DND-41 (cell line): ENCODE measurements at places on chromosomes 12 and 14.

GRCh38 chr14:74763803-74764531 is 851 bp downstream of the YLPM1 start:
- no peak for DNase-seq

- no peak for DNase-seq
These were observed 17.6 kb downstream of the PHLDA1 start for GRCh38 chr12:76014007-76014406.

- no peak for DNase-seq
These were observed 436.6 kb downstream of the FUT8 start for GRCh38 chr14:65849091-65849490.

DNA sequence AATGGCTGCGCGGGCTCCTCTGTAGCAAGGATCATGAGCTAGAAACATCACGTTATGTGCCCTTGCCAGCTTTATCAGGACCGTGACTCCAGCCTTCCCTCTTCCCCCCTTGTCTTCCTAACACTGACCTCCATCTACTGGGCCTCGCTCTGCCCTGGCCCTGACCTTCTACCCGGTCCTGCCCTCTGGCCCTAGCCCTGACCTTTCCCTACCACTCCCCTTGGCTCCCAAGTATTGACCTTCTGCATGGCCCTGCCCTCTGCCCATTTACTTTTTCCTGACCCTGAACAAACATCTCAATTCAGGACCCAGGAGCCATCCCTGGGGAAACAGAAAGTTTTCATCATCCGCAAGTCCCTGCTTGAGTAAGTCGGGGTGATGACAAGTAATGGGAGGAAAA is 2.0 kb downstream of the SOAT2 start:
- no peak for DNase-seq

DNA sequence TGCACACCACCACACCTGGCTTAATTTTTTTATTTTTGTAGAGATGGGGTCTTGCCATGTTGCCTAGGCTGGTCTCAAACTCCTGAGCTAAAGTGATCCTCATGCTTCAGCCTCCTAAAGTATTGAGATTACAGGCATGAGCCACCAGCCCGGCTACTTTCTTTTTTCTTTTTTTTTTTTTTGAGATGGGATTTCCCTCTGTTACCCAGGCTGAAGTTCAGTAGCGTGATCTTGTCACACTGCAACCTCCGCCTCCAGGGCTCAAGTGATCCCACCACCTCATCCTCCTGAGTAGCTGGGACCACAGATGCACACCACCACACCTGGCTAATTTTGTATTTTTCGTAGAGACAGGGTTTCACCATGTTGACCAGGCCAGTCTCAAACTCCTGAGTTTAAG is 51.1 kb downstream of the LIMA1 start:
- DNase-seq, result no peak

GRCh38 chr14:102544046-102544746 is 34.6 kb upstream of the ANKRD9 start:
- no peak for DNase-seq

- DNase-seq, result no peak
These were observed 21.0 kb upstream of the CD9 start for GRCh38 chr12:6178981-6179761.

- DNase-seq, result no peak
These were observed 163.6 kb upstream of the NAV3 start for GRCh38 chr12:77667101-77667500.

- DNase-seq, result no peak
These were observed 70.2 kb downstream of the STXBP6 start for GRCh38 chr14:24979725-24980239.

DNA sequence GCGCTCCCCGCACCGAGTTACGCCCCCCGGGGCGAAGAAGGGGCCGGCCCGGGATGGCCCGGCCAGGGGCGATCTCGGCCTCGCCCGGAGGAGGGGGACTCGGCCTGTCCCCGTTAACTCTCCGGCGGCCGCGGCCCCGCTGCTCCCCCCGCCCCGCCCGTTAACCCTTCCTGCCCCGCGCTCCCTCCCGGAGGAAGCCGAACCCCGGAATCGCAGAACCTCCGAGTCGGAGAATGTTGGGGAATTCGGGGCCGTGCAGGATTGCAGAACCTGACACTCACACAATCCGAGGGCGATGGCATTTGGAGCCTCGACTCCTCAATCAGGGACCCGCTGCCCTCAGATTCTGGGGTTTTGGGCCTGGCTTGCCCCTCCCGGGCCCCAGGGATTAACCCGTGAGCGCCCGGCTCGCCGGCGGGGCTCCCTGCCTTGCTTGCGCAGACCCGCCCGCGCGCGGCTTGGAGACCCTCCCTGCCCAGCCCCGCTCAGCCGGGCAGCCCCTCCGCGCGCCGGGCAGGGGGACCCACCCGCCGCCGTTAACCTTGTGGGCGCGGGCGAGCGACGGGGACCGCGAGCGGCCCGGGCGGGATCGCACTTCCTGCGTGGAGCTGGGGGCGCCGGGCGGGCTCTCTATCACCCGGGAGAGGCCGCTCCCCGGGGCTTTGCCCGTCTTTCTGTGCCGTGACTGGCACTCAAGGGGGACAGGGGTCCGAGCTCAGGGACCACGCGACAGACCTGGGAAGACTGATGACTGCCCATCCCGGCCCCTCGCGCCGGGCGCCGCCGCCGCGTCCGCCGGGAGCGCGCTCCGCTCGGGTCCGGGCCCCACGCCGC is 18.8 kb downstream of the BEGAIN start:
- no peak for DNase-seq

DNA sequence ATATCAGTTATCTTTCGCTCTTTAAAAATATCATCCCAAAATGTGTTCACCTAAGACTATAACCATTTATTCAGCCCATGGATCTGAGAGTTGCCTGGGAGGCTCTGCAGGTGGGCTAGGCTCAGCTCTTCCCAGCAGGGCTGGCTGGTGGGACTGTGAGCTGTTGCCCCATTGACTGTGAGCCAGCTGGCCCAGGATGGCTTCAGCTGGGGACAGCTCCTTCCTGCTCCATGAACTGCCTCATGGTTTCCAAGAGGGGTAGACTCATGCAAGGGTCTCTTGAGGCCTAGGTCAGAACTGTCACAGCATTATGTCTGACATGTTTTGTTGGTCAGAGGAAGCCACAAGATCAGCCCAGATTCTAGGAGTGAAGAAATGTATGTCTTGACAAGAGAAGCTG is 114.1 kb upstream of the E2F7 start:
- DNase-seq, result no peak

GRCh38 chr12:105072888-105073488 is 11.3 kb downstream of the ALDH1L2 start:
- DNase-seq, result no peak

GRCh38 chr12:50440288-50440687 is 39.6 kb downstream of the LARP4 start:
- no peak for DNase-seq

DNA sequence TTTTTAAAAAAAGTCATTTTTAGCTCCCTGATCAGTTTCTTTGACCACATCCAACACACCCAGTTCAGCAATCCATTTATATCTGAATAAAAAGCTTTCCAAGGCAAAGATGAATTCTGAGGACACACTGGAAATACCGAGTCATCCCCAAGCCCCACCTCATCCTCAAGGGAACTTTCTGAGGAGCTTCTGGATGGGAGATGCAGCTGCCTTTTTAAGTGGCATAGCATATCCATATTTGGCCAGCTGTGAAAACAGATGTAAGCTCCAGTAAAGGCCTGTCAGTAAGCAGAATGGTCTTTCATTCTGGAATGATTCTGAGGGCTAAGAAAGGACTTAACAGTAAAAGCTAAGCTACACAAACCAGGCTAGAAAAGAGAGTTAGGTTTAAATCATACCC is 18.4 kb downstream of the ZFYVE1 start:
- no peak for DNase-seq

DNA sequence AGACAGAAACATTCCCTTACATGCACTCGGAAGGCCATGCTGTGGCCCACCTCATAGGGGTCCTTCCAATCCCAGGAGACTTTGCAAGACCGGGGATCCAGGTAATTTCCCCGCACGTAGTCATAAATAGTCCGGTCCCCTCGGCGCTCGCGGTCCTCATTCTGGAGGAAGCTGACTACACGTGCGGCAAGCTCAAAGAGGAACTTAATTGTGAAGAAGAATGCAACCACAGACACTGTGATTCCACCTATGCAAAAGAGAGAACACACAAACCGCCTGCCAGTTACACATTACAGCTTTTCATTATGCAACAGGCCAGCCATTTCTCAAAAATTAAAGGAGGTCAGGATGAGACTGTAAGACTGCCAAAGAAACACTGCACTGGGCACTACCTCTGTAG is 28.4 kb downstream of the AREL1 start:
- DNase-seq, result no peak

GRCh38 chr12:29655861-29656260 is 127.9 kb downstream of the TMTC1 start:
- DNase-seq, result no peak

- DNase-seq, result peak; percentile 19
These were observed 50.4 kb downstream of the CHGA start for GRCh38 chr14:92973261-92973797.

DNA sequence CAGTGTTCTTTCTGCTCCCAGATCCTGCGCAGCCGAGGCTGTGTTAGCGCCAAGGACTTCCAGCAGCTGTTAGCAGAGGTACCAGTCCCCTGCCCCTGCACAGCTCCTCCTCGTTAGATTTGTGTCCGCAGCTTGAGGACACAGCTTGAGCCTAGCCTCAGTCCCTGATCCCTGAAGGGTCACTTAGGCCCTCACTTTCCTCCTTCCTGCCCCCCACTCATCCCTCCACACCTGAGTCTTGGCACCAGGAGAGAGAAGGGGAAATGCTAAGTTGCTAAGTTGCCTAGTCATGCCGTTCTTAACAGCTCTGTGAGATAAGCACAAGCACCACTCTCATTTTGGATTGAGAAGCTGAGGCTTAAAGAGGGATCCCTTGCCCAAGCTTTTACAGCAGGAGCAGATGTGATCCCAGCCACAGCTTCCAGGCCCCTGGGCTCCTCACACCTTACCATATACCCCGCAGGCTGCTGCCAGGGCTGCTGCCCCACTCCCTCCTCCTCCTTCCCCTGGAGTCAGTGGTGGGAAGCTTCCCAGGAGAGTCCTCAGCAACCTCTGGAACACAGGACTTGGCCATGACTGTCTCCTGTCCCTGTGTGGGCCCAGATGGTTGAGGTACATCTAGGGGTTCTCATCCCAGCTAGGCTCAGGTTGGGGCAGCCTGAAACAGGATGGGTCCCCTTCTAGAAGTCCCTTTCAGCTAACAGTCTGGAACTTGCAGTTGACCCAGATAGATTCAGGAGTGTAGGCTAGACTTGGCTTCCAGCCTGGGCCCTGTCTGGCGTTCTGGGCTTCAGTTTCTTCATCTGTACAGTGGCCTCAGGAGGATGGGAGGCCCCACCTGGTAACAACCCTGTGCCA is 975 bp downstream of the OGFOD2 start:
- DNase-seq, result peak; percentile 26

DNA sequence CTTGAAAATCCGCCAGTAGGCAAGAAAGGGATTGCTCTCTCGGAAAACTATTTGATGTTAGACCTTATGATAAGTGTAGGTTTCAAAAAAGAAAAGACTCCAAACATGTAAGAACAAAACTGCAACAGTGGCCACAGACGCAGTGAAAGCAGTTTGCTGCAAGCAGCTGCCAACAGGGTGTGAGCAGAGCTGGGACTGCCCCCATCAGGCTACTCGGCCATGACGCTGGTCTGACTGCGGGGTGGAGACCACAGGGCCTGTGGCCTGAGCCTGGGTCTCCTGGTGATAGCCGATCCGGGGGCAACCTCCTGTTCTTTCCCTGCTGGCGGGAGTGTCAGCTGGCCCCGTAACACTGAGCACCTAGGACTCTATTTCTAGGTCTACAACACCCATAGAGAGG is 63.2 kb downstream of the AMN start:
- DNase-seq, result no peak

DNA sequence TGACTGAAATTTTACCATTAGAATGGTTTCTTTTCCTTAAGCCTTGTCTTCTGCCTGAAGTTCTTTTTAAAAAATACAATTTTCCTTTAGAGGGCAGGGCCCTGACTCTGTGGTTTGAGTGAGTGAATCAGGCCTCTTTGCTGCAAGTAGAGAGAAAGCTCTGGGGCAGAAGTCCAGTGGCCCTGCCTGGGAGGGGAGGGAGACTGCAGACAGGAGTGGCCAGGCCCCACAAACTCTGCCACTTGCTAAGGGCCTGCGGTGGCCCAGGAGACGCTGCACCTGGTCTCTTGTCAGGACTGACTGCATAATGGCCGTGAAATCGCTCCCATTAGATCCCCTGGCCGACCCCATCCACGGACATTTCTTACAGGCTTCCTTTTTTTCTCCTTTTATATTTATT is 25.5 kb downstream of the TSPAN11 start:
- no peak for DNase-seq

- DNase-seq, result no peak
These were observed 192.8 kb upstream of the KRR1 start for GRCh38 chr12:75704208-75704607.

DNA sequence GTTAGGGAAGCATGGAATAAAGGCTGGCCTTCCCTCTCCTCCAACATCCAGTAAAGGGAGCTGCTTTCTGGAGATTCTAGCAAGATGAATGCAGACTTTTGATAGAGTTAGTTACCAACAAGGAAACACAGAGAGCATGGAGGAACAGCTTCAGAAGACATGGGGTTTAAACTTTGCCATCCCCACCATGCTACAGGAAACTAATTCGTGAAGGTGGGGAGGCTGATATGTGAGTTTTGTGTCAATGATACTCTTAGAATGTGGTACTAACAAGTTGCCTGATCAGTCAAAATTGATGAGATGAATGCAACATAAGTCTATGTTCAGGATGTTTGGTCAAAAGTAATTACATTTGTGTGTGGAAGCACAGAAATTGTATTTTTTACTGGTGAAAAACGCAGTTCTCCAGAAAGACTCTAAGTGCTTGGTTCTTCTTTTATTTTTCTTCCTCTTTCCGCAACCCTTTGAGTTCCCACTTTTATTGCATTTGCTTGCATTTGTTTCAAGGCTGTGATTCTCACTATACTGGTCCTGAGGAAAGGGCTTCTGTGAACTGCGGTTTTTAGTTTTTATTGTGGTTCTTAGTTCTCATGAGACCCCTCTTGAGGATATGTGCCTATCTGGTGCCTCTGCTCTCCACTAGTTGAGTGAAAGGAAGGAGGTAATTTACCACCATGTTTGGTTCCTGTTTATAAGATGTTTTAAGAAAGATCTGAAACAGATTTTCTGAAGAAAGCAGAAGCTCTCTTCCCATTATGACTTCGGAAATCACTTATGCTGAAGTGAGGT is at the start of gene CLEC4A:
Gene CLEC4A, plus strand, starts transcription at position 494 of the 789 bp plus-strand sequence. Its CDS starts 262 bp downstream, at position 756.
- no peak for DNase-seq

- DNase-seq, result no peak
These were observed 226.8 kb downstream of the SOX5 start for GRCh38 chr12:23722655-23723054.

GRCh38 chr12:76704693-76705092 is 59.2 kb upstream of the ZDHHC17 start:
- DNase-seq, result no peak

DNA sequence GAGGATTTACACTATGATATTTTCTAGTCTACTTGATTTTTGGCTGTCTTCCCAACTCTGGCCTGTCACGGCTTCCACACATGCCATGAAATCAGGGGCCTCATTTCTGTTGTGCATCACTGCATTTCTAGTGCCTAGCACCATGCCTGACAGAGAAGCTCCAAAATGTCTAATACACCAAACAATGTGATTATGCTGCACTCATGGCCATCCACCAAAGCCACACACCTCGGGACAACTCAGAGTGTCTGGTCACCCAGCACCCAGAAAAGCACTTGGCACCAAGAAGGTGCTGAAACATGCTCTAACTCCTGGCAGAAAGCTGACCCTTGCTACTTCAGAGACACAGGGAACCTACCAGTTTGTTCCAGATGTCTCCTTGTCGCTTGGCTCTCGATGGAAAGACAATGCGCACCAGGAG is 11.3 kb downstream of the GCN1 start:
- no peak for DNase-seq
